ENCODE measurements at places on chromosomes 6 and 20. TPM values are rescaled to one million over a fixed set of nuclear protein-coding genes. Genes with fewer than 3 reads are reported as not detected.

- no peak for DNase-seq
Measured at GRCh38 chr6:29708432-29709179, 14.6 kb upstream of the HLA-F start.

- no peak for DNase-seq
Measured at GRCh38 chr6:100962466-100962865, 81.3 kb upstream of the ASCC3 start.

DNA sequence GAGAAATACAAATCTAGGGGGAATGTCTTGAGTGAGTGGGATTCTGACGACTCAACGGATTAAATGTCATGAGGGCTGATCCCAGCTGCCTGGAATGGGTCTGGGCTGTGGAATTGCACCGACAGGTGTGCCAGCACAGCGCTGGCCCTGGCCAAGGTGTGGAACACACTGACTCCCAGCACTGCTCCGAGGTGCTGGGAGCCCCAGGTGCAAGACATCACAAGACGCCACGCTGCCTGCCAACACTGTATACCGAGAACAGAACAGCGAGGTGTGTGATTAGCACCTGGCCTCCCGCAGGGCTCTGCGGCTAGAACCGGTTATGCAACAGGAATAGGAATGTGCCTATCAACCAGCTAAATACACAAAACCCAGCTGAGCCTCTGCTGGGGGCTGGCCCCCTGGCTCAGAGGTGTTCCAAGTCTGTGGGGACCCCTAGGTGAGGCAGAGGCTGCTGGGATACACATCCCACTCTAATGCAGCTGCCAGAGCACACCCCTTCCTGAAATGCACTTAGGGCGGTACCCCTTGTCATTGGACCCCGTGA is 24.8 kb upstream of the APMAP start:
- DNase-seq: peak; percentile 89

DNA sequence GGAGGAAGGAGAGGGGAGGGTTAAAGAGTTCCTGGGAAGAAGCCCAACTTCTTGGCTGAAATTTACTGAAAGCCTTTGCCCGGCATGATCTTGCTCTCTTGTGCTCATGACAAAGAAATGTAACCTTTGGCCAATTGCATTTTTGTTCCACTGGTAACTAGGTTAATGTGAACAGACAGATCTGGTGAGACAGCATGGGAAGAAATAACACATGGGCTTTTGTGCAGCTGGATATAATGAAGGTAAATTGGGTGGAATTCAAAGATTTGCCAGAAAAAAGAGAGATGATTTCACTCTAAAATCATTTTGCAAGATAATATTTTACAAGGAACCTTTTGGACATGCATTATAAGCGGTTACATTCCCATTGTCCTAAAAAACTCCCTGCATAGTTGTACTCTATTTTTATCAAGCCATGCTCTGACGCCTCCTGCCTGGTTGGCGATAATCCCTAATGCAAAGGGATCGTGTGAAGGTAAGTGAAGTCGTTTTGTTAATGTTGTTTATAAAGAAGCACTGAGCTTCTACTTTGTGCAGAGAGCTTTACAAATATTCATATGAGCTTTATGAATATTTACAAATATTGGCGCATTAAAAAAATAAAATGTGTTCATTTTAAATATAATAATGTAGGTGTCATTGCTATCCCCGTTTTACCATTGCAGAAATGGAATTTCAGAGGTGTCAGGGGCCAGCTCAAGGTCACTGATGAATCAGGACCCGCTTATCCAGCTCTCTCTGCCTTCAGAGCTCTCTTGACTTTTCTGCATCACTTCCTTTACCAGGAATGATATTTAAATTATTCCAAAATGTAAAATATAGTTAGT is 161.3 kb upstream of the AGPAT4 start:
- no peak for DNase-seq

- DNase-seq: no peak
Measured at GRCh38 chr6:44008821-44009370, 118.4 kb downstream of the MRPL14 start.

Gene MYT1
- not detected for total RNA-seq

GRCh38 chr6:167824591-167825331 is 1.9 kb upstream of the AFDN start:
- no peak for DNase-seq

Gene GUCA1A
- not detected for total RNA-seq

DNA sequence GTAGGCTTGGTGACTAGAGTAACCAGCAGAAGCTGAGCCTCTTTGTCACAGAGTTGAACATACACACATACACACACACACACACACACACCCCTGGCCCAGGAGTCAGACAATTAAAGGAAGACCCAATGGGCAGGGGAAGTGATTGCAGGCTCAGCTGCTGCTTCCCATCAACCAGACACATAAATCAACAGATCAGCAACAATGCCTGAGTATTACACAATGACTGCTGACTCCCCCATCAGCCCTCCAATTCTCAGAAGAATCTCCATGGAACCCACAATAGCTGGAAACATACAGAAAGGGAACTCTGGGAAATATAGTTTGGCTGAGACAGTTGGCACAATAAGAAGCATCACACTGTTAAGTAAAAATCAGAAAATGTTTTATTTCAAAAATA is 270.4 kb upstream of the PLCB4 start:
- no peak for DNase-seq

All from lower lobe of right lung (tissue), 2 donors.